ENCODE measurements at places on chromosomes 11 and 22. TPM values are rescaled to one million over a fixed set of nuclear protein-coding genes. Genes with fewer than 3 reads are reported as not detected.

Gene TTC28
- 13.5 TPM for total RNA-seq

Gene SESN3
- total RNA-seq, result 4.7 TPM

Gene CLDN25
- not detected for total RNA-seq

Gene OR51B4
- not detected for total RNA-seq

Gene MMP7
- 333 TPM for total RNA-seq

Gene MMP27
- total RNA-seq, result not detected

Gene CPT1A
- 14.0 TPM for total RNA-seq

Gene SMTNL1
- not detected for total RNA-seq

Gene KIRREL3
- total RNA-seq, result 1.4 TPM

Gene PHETA2
- total RNA-seq, result 8.7 TPM

Gene SGSM1
- total RNA-seq, result 0.55 TPM

Gene GRM5
- total RNA-seq, result 0.17 TPM

Gene F2
- not detected for total RNA-seq

Gene SYT13
- total RNA-seq, result 8.1 TPM

Gene PLAAT3
- 85.7 TPM for total RNA-seq

Gene SLC6A5
- not detected for total RNA-seq

Gene OR52E8
- total RNA-seq, result not detected

Gene PAMR1
- total RNA-seq, result 0.84 TPM

Gene MAP6
- 5.7 TPM for total RNA-seq
